ENCODE measurements at places on chromosomes 5 and 9.

- no peak for DNase-seq
These were observed 140.8 kb downstream of the CAMK4 start for GRCh38 chr5:111364992-111365391.

DNA sequence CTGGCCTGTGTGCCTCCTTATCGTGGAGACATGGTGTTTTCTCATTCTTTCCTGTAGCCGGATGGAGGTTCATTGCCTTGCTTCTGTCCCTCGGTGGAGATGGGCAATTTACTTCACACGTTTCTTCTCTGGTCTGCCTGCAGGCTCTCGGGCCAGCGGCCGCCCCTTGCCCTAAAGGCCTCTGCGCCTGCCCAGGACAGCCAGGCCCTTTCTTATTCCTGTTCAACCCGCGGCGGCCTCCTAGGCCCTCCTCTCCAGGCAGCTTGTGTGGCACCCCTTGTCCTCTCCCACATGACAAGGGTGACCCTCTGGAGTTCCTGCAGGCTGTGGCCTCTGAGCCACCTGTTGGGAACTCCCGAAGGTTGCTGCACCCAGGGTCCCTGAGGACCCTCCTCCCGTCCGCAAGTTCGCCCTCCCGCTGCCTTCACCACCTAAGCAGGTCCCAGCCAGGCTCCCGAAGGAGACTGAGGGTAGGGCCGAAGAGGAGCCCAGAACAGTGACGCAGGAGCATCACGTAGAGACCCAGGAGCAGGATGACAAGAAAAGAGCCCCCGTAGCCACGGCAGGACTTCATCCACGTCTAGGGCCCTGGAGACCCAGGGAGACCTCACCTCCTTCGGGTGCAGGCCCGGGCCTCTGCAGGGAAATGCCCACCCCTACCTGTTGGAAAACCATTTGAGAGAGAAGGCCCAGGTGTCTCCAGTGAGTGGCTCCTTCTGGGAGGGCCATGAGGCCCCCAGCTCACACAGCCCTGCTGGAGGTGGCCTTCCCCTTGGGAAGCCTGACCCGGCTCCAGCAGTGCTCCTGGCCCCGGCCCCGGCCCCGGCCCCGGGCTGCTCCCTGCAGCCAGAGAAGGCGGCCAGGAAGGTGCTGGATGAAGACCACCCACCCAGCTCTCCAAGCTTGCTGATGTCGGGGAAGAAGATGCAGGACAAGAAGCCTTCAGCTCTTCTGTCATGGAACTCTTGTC, 291.4 kb downstream of the TLE4 start:
- no peak for DNase-seq

DNA sequence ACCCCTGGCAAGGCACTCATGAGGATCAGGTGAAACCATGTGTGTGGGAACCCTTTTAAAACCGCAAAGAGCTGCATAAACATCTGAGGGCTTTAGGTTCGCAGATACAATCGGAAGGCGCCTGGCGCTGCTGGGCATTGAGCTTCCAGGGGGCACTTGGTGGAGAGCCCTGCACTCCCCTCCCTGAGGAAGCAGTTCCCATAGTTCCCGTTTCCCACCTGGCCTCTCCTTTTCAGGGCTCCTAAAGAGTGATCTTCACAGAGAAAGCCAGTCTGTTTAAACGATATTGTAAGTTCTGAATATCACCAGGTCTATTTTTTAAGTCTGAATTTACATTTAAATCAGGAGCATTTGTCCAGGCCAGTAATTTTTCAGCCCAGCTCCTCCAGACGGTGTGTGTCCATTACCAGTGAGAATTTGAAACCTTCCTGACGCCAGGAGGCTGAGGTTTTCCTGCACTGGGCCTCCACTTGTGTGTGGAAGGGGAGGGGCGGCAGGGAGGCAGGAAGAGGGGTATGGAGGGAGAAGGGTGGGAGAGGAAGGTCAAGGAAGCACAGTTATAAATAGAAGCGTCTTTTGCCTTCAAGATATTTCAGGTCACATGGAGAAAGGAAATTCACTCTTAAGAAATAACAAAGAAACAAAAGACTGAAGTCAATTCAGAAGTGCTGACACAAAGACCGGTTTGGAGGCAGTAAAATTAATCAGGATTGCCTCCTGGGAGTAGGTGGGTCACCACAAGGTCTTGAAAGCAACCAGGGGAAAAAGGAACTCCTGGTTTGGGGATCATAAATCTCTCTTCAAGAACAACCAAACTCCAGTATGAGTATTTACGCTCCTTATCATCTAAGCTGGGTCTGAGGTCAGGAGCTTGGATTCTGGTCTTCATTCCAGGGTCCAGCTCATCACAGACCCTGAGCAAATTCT, 14.3 kb upstream of the MGAT1 start:
- DNase-seq = no peak

- DNase-seq = no peak
These were observed 60.5 kb downstream of the GABRG2 start for GRCh38 chr5:162128117-162128516.

- peak; percentile 33 for DNase-seq
These were observed 88.1 kb downstream of the KCNN2 start for GRCh38 chr5:114449860-114450421.

GRCh38 chr5:124132843-124133242, 613.6 kb downstream of the ZNF608 start:
- DNase-seq = no peak

GRCh38 chr5:122805481-122805880, 30.6 kb downstream of the SNX2 start:
- DNase-seq = no peak

GRCh38 chr5:94748212-94748611, 129.7 kb downstream of the SLF1 start:
- no peak for DNase-seq

GRCh38 chr9:134981829-134982228, 64.1 kb upstream of the FCN1 start:
- DNase-seq = no peak

- DNase-seq = peak; percentile 7
These were observed 74.4 kb downstream of the SLC28A3 start for GRCh38 chr9:84266087-84266561.

Measured in CD4-positive, alpha-beta T cell treated with Interleukin-12 subunit alpha and Interleukin-12 subunit beta, for 1 hour (primary cell).